ENCODE measurements at places on chromosomes 4 and X.

GRCh38 chr4:184526228-184526627 is 51.9 kb upstream of the IRF2 start:
- no peak for DNase-seq

- no peak for DNase-seq
These were observed 5.3 kb downstream of the MAGEB2 start for GRCh38 chrX:30220661-30221060.

GRCh38 chr4:87391576-87392054 is 627 bp upstream of the HSD17B11 start:
- no peak for DNase-seq

- no peak for DNase-seq
These were observed 59.1 kb upstream of the CAPN6 start for GRCh38 chrX:111329370-111329769.

- peak; percentile 64 for DNase-seq
These were observed 36.9 kb upstream of the SYTL4 start for GRCh38 chrX:100768679-100769338.

GRCh38 chr4:10866666-10867065 is 182.1 kb upstream of the CLNK start:
- DNase-seq = no peak

DNA sequence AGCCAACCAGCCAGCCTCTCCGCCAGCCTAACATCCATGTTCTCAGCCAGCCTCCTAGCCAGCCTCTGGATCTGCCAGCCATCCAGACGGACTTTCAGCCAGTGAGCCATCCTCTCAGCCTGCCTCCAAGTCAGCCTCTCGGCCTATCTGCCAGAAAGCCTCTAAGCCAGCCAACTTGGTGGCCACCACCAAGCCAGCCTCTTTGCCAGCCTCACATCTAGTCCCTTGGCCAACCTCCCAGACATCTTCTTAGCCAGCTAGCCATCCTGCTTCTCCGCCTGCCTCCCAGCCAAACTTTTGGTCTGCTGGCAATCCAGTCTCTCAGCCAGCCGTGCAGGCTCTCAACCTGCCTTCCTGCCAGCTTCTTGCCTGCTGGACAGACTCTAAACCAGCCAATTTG is 16.4 kb upstream of the ARAP2 start:
- DNase-seq = no peak

- DNase-seq = no peak
These were observed 4.0 kb downstream of the FLNA start for GRCh38 chrX:154370300-154371016.

DNA sequence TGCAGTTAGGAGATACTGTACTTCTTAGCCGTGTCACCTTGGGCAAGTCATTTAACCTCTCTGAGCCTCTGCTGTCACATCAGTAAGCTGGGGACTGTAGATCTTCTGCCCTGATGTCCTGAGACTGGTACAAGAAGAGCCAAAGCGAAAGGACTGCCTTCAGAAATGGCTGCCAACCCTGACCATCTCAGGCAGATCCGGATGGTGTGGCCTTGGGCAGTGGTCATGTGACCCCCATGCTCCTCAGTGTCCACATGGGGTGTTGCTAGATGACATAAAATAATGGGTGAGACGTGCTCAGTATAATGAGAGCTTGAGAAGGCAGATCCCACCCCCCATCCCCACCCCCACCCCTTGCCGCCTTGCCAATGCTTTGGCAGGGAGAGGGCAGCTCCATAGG is 60.4 kb upstream of the MTM1 start:
- no peak for DNase-seq

GRCh38 chrX:42755815-42756214 is 22.1 kb downstream of the PPP1R2C start:
- no peak for DNase-seq

- no peak for DNase-seq
These were observed 7.5 kb downstream of the YY2 start for GRCh38 chrX:21863241-21863640.

DNA sequence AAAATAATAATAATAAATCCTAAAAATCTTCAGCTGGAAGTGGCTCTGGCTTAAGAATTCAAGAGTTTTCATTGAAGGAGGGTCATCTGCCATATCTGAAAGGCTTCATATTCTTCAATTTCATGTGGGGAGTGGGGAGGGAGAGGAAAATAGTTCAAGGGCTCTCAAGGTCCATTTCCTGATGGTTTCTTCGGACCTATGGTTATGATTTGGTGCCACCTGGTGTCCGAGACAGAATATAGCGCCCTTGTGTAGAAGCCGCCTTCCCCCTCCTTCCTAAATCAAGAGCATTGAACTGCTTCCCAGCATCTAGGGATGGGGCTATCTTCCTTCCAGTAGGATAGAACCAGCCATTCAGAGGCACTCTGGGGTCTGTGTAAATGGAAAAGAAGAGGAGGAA is 34.3 kb downstream of the NLGN3 start:
- peak; percentile 11 for DNase-seq

DNA sequence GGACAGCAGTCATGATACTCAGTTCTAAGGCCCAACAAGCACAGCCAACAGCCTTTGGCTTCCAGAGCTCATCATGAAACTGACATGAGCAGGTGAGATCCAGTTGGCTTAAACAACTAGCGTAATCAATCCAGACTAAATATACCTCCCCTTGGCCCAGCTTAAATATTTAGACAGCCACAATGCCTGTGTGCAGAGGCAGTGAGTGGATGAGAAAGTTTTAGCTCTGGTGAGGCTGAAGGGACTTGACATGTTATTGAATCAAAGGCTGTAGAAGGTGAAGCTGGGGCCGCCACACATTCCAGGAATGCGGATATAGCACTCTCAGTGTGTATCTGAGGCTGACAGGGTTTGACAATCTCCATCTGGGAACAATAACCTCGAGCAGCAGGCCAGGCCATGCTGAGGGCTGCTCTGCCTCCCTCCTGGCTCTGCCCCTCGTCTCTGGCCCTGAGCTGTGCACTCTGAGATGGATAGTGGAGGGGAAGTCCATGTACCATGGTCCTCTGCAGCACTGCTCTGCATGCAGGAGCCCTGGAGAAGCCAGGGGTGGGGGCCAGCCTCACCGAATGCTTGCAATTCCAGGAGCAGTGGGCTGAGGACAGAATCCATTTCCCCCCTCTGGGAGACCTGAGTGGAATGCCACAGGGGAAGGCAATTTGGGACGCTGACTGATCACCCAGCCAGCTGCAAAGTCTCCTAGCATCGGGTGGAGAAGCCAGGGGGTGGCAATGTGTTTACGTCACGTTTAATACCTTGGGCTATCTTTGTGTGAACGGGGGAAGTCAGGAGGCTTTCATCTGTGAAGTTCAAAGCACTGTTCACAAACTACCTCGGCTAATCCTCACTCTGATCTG is 37.3 kb upstream of the RASL11B start:
- DNase-seq = no peak

- DNase-seq = no peak
These were observed 1444.0 kb downstream of the PCDH18 start for GRCh38 chr4:136088211-136088867.

DNA sequence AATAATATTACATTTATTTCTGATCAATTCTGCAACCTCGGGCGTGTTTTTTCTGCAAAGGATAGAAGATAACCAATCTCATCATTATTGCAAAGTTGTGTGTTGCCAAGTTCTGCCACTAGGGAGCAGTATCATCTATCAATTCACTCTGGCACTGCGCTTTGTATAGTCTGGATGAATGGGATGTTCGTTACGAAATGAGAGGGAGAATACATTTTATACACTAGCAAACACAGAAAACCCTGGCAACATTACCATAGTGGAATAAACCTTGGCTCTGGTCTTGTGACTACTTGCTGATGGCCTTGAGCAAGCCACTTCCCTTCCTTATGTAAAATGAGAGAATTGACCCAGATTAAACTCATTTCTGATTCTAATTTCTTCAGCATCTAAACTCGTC is 97.5 kb upstream of the ZNF518B start:
- no peak for DNase-seq

- DNase-seq = no peak
These were observed 27.3 kb downstream of the SLITRK2 start for GRCh38 chrX:145844886-145845285.

DNA sequence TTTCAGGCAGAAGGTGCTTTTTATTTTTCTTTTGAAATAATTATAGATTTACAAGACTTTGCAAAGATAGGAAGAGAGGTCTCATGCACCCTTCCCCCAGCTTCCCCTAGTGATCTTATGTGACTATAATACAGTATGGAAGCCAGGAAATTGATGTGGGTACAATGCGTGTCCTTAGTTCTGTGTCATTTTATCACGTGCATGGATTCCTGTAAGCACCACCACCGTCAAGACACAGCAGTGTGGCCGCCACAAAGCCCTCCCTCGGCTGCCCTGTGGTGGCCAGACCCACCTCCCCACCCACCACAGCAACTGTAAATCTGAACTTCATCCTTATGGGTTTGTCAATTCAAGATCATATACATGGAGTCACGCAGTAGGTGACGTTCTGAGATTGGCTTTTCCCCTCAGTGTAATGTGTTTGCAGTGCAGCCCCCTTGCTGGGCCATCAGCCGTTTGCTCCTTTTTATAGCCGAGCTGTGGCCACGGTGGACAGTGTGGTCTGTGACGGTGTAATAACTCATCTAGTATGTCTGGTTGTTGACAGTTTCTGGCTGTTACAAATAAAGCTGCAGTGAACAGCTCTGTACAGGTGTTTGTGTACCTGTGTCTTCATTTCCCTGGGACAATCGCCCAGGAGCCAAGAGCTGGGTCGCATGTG is 10.9 kb upstream of the HTRA3 start:
- DNase-seq = no peak

- no peak for DNase-seq
These were observed 1.2 kb downstream of the RASL11B start for GRCh38 chr4:52863324-52863723.

DNA sequence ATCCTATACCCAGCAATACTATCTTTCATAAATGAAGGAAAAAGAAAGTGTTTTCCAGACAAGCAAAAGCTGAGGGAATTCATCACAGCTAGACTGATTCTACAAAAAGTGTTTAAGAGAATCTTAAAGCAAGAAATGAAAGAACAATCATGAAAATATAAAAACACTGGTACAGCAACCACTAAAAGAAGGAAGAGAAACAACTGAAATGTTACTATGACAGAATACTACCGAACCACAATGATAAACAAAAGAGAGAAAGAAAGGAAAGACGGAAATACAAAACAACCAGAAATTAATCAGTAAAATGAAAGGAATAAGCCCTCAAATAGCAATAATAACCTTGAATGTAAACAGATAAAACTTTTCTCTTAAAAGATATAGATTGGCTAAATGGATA is 110.8 kb upstream of the AFF2 start:
- no peak for DNase-seq

- no peak for DNase-seq
These were observed 118.3 kb upstream of the ETNPPL start for GRCh38 chr4:108881190-108881589.

DNA sequence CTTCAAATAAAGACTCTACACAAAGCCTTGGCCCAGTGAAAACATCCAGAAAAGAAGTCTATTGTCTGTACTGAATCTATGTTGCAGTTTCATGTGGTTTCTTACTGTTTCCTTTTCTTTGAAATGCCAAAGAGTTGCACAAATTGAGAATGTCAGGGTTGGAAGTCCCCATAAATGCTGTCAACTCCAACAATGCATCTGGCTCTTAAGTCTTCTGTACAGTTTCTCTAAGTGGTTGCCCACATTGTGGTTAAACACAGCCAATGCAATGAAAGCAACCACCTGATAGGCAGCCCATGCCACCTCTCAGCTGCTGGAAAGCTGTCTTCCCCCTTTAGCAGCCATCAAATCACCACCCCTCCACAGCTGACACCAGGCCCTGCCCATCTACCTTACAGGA is 67.2 kb upstream of the C1GALT1C1 start:
- no peak for DNase-seq
